ENCODE measurements at places on chromosomes 3 and 15.

DNA sequence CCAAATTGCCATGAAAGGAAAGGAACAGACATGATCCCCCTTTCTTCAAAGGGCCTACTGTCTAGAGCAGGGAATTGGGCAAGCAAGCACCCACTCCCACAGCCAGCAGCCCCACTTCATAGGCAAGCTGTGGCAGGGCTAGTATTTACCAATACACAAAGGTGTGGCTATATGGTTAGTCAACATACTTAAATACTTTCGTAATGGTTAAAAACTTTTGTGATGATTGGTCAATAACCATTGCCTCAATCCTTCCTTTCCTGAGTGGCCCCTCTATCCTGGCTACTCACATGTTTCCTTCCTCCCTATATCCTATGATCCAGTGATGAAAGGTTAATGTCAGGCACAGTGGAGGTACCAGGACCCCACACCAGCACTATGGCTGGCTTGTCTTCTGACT lies 30.1 kb upstream of the ARL8B start:
- DNase-seq, result peak; percentile 27

DNA sequence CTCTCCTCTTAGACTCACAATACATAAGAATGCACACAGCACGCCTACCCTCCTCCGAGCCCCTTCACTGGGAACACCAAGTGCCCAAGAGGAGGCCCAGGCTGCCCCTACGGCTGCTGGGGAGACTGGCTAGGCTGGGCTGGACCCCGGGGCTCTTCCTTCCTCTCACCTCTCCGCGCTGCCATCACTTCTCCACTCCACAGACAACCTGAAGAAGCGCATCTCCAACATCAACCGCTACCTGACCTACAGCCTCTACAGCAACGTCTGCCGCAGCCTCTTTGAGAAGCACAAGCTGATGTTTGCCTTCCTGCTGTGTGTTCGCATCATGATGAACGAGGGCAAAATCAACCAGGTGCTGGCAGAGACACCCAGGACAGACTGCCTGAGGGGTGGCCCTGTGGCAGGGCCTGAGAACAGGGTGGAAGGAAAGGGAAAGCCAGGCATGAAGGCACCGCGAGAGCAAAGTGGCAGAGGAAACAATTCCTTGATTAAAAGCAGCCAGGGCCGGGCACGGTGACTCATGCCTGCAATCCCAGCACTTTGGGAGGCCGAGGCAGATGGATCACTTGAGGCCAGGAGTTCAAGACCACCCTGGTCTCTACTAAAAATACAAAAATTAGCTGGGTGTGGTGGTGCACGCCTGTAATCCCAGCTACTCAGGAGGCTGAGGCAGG lies 51.6 kb downstream of the SEMA3G start:
- no peak for DNase-seq

DNA sequence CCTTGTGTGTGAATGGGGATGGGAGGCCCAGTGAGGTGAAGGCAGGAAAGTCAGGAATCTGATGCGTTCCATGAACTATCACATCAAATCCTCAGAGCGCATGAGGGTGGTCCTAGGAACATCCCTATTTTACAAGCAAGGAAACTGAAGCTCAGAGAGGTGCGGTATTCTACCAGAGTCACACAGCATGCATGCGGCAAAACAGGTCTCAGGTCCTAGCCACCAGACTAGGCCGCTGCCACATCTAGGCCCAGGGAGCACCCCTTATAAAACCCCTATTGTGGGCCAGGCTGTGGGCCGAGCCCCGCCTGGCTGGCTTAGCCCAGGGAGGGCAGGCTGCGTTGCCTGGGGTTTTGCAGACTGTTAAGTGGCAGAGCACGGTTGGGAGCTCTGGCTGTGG lies 17.9 kb upstream of the GRIP2 start:
- DNase-seq, result no peak

- no peak for DNase-seq
These were observed 23.3 kb downstream of the LARP6 start for GRCh38 chr15:70830615-70831014.

- peak; percentile 43 for DNase-seq
These were observed 32.8 kb upstream of the MFSD1 start for GRCh38 chr3:158768881-158769543.

- no peak for DNase-seq
These were observed 6.6 kb upstream of the MINDY2 start for GRCh38 chr15:58764468-58764867.

GRCh38 chr15:83695246-83695645 lies 41.3 kb downstream of the ADAMTSL3 start:
- peak; percentile 26 for DNase-seq

GRCh38 chr15:51955504-51955903 lies 16.1 kb downstream of the LEO1 start:
- DNase-seq, result no peak

GRCh38 chr3:150097588-150097890 lies 126.8 kb upstream of the PFN2 start:
- DNase-seq, result no peak

DNA sequence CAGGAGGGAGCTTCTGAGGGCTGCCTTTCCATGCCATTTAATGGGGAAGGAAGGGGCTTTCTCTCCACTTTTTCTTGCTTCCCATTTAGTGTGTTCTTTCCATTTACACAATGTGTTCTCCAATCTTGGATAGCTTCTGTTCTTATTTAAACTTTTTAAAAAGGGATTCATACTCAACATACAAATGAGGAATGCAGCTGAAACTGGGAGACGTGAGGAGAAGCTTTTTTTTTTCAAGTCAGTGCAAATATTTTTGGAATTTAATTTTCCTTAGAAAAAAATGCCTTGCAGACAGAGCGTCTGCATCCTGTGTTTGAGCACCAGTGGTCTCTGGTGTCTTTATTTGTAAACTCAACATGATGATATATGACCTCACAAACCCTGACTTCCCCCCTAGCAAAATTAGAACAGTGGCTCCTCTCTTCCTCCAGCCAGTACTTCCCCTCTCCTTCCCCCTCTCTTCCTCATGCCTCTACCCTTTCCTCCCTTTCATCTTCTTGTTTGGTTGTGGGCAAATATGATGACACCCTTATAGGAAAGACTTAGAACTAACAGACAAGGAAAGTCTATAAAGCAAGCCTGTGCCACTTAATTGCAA lies 48.1 kb upstream of the PCSK6 start:
- DNase-seq, result no peak

- no peak for DNase-seq
These were observed 95.3 kb downstream of the TIGIT start for GRCh38 chr3:114389156-114389555.
